ENCODE measurements at places on chromosomes 1 and 21.
A peak's percentile ranks its signal among the peaks of the same experiment; 100 is the strongest.

DNA sequence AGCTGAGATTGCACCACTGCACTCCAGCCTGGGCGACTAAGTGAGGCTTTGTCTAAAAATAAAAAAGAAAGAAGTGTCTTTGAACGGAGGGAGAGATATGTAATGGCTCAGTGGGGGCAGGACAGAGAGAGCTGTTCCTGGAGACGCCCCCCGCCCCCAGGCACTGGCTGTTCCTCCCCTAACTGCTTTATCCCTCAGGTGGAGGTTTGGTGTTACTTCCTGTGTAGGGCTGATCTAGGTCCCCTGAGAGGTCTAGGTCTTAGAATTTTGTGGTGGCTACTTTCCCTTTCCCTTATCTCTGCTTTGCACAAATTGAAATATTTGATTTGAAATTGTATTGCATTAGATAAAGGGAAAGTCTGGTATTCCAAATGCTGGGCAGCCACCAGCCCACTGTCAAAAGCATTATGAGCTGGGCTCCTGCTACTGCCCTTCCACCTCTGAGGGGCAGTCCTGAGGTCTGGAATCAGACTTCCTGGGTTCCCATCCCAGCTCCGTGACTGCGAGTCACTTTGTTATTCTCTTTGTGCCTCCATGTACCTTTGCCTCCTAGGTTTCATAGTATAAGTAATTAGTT, 134.8 kb upstream of the KIF26B start:
- DNase-seq: no peak

GRCh38 chr1:91572044-91572443, 71.4 kb downstream of the CDC7 start:
- no peak for DNase-seq

DNA sequence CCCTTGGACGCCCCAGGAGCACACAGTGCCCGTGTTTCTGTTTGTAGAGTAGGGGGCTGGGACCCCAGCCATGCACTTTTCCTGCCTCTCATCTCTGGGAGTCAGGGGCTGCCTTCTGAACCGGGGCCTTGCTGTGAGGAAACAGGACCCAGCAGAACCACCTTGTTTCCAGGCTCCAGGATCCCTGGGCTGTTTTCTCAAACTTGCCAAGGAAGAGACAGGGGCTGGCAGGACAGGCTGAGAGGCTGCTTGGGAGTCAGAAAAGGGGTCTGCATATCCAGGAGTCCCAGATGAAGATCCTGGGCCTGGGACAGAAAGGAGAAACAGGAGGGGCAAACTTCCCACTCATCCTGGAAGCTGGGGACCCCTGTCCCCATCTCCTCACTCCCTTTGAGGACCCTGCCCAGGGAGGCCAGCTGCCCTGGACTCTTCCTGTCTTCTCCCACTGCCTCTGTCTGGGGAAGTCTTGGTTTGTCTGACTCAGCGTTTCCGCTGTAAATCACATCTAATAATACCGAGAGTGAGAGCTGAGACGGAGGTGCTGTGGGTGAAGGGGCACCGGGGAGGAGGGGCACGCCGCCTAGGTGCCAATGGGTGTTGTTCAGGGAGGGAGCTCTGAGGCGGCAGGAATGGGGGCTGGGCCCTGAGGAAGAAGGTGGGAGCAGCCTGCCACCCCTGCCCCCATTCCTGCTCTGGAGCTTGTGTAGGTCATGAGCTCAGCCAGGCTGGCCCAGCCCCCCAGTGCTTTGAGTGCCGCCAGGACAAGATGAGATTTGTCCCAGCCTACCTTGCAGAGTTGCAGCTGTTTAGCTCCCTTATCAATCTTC, 16.7 kb downstream of the POU3F1 start:
- DNase-seq: no peak

DNA sequence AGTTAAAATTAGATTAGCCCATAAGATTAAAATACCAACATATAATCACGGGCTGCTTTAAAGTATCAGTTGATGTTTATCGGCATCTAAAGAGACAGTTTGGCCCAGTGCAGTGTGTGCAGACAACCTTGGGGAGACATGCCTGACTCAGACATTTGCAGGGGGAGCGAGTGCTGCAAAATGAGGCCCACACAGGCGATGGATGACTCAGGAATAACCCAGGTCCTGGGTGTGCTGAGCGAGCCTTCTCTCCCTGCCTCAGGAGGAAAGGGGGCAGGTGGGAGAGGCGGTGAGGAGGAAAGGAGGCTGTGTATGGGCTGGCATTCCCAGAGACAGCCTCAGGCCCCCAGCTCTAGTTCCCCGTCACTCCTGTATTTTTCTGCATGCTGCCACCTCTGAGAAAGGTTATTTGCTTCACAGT, 9.0 kb downstream of the SLC9A1 start:
- peak; percentile 47 for DNase-seq

GRCh38 chr1:8382051-8382505, 64.2 kb downstream of the SLC45A1 start:
- peak; percentile 78 for DNase-seq

GRCh38 chr1:230792691-230793462, 45.7 kb downstream of the CAPN9 start:
- DNase-seq: no peak

DNA sequence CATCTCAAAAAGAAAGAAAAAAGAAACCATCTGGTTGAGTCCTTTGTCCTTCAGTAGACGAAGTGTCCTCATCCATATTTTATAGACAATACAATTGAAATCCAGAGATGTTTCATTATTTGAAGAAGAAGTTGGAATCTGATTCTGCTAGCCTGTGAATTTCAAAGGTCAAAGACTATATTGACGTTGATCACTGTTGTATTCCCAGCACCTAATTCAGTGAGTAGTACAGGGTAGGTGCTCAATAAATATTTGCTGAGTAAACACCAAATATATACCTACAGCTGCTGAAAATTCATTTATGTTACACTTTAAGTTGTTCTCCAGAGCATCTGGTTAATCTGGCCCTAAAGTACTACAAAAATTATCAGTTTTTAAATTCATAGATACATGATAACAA, 135.2 kb downstream of the CACNA1E start:
- no peak for DNase-seq

GRCh38 chr1:8639148-8639547, 178.3 kb downstream of the RERE start:
- DNase-seq: no peak

GRCh38 chr1:181142096-181142958, 53.8 kb downstream of the IER5 start:
- DNase-seq: peak; percentile 68

DNA sequence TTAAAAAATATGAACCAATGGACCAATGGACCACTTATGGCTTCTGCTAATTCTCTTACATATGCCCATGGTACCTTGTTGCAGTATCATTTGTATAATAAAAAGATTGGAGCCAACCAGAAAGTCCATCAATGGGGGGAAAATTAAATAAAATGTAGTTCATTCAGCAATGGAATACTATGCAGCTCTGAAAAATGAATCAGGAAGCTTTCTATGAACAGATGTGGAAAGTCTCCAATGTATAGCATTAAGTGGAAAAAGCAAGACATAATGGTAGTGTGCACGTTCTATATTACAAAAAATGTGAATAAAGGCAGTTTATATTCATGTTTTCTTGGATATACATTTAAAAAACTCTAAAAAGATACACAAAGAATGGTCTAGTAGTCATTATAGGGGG, 101.3 kb downstream of the KCNJ15 start:
- no peak for DNase-seq

- DNase-seq: no peak
These were observed 1.2 kb upstream of the NUCKS1 start for GRCh38 chr1:205751036-205751651.

DNA sequence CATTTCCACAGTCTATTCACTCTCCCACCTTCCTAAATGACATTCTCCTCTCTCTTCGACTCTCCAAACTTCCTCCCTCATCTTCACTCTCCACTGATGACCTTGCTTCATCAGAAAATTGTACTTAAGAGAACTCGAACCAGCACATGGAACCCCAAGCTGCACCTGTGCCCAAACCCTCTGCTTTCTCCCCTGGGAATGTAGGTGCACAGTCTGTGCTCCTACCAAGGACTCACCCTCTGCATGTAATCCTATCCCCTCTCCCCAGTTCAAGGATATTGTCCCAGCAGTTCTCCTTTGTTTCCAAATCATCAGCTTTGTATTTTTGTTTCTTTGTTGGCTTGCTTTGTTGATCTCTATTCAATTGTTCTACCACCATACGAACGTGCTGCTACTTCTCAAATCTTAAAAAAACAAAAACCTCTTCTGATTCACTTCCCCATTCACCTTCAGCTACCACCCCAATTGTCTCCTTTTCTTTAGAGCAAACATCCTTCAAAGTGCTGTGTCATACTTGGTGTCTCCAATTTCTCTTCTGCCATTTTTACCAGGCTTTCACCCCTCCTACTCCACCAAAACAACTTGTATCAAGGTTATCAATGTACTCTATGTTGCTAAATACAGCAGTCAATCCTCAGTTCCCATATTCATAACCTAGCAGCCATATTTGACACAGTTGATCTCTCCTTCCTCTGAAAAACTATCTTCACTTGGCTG, 26.8 kb downstream of the RAB3B start:
- no peak for DNase-seq

- DNase-seq: no peak
These were observed 37.3 kb upstream of the SLC19A1 start for GRCh38 chr21:45579383-45580180.

- DNase-seq: no peak
These were observed 94.8 kb upstream of the KIAA0040 start for GRCh38 chr1:175287377-175287776.

- no peak for DNase-seq
These were observed 9.1 kb upstream of the ATP5PO start for GRCh38 chr21:33924766-33925100.

- DNase-seq: no peak
These were observed 113.9 kb upstream of the USP24 start for GRCh38 chr1:55329091-55329490.

GRCh38 chr1:5895446-5896406, 96.5 kb downstream of the NPHP4 start:
- no peak for DNase-seq

DNA sequence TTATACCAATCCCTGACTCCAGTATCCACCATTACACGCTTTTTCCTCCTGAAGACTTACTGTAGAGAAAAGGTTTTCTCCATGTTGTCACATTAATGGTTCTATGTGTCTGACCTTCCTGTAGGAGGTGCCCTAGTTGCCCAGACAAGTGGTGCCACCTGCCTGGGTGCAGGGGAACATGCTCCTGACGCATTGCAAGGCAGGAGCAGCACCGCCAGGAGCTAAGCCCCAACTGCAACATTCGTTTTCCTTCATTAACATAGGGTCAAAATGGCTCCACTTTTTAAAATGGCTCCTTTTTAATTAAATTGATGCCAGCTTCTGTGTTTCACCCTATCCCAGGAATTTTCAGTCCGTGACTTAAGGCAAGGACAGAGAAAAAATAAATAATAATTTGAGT, 220.1 kb upstream of the SAMSN1 start:
- no peak for DNase-seq

- no peak for DNase-seq
These were observed 18.7 kb downstream of the NEK2 start for GRCh38 chr1:211656728-211657127.

Data from astrocyte of the cerebellum (primary cell).